ENCODE measurements at places on chromosomes 7 and 10.

DNA sequence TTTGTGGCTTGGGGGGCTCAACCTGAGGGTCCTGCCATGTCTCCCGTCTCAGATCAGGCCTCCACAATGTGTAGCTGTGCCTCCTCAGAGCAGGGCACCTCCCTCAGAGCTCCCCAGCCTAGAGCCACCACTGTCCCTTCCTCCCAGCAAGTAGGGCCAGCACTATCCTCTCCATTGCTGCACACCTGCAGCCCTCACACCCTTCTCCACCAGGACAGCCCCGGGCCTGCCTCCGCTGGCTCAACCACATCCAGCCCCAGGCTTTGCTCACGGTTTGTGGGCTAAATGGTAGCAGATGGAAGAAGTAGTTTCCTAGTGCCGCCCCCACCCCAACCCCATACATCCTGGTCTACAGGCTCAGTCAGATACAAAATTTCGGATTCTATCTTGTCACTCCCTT lies 10.1 kb downstream of the NFKB2 start:
- no peak for DNase-seq

DNA sequence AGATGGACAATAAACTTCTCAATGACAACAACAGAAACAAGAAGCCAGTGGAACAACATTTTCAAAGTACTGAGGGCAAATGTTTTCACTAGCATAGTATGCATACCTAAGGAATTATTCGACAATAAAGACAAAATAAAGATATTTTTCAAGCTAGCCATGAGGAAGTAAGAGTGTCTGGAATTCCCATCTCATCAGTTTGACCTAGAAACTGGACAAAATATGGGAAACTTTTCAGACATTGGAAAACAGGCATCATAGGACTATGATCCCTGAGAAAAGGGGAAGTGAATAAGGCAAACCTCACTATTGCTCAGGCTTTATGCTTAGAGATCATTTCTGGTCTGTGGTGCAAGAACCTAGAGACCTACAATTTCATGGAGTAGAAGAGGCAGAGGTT lies 86.3 kb downstream of the OAT start:
- no peak for DNase-seq

DNA sequence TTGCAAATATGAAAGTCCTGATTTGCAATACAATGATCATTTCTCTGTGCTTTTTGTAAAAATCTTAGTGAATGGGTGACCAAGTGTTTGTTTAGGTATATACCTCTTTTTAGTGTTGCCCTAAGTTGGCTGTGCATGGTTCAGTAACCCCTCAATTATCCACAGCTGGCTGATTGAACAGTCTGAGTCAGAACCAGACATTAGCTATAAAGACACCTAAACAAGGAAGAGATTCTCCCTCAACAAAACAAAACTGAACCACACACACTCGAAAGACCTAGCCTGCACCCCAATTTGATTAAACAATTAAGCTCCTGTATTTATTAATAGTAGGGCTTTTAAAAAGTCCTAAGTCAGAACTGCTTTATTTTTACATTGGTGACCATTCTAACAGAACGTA lies 2.8 kb downstream of the RSBN1L start:
- DNase-seq = no peak

DNA sequence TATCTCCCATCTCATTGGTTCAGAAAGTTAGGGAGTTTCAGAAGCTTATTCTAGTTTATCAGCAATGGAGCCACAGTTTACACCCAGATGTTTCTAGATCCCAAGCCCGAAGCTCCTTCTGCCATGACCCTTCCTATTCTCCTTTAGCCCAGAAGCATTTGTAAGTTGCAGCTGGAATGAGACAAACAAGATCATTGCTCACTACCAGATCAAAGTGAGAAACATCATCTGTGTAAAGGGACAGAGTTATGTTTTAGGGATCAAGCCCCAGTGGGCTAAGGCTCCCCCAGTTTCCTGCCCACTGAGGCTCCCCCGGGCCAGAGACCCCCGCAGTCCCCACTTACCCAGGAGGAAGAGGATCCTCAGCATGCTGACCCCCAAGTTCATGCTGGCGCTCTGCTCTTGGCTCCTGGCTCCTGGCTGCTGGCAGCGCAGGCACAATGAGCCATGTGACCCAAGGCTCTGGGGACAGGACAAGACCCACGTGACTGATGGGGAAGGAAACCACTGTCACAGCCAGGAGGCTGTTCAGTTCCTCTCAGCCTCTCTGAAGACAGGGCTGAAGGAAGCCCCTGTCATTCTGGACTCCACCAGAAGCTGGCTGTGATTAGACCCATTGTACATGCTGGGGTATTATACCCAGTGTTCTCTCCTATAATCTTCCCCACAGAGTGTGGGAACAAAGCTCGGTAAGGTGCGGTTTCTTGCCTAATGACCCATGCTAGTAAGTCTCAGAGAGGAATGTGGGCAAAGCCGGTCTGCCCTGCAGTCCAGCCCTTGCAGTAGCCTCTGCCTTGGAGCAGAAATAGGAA lies at the start of gene TMEM273:
Gene TMEM273, minus strand, starts transcription at position 442 of the 812 bp plus-strand sequence. Its CDS starts 55 bp downstream, at position 387.
- DNase-seq = no peak

GRCh38 chr7:107043491-107043890 lies 1.0 kb upstream of the PRKAR2B start:
- no peak for DNase-seq

- no peak for DNase-seq
These were observed 38.8 kb upstream of the SEPTIN7 start for GRCh38 chr7:35761871-35762677.

DNA sequence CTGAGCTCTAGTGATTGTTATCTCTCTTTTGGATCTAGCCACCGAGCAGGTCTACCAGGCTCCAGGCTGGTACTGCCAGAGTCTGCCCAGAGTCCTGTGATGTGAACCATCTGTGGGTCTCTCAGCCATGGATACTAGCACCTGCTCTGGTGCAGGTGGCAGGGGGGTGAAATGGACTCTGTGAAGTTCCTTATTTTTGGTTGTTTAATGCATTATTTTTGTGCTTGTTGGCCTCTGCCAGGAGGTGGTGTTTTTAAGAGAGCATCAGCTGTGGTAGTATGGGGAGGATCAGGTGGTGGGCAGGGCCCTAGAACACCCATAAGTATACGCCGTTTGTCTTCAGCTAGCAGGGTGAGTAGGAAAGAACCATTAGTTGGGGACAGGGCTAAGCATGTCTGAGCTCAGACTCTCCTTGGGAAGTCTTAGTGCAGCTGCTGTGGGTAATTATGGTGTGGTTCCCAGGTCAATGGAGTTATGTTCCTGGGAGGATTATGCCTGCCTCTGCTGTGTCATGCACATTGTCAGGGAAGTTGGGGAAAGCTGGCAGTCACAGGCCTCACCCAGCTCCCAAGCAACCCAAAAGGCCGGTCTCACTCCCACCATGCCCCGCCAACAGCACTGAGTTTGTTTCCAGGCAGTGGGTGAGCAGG lies 81.8 kb downstream of the NPSR1 start:
- no peak for DNase-seq

DNA sequence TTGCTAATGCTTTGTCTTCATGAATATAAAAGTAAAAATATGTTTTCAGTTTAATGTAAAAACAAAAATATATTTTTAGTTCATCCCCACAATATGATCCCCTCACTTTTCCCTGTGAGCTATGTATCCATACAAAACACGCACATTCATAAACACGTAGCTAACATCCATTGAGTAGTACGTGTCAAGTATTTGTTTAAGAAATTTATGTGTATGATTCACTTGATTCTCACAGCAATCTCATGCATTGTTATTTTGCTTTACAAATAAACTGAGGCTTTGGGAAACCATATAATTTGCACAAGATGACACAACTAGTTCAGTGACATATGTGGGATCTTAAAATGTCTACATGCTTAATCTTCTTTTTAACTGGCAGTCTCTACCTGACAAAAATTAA lies 329.6 kb upstream of the SEMA3C start:
- DNase-seq = no peak

DNA sequence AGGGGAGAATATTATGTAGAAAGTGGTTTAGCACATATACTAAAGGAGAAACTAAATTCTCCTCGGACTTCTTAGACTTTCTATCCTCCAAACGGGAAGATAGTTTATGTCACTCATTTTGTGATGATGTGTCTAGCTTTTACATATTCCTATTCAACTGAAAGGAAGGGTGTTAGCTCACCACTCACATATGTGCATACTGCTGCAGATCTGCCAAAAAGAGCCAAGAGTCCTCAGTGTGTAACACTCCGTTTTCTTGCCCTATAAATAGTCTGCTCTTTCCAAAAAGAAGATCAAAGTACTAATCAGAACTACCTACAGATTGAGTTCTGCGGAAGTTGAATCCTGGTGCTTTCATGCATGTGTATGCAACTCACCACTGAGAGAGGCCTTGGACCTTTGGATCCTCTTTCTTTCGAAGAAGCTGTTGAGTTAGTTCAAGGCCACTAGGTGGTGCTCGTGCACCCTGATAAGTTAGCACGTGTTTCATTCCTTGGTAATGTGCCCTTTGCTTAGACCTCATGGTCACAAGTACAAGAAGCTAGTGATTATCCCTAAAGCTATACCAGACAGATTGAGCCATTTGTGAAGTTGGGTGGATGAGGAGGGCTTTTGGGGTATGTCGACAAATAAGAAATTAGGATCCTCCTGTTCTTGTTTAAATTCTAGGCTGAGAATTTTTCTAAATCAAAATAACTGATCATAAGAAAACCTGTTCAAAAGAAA lies 14.1 kb downstream of the YAE1 start:
- peak; percentile 46 for DNase-seq

DNA sequence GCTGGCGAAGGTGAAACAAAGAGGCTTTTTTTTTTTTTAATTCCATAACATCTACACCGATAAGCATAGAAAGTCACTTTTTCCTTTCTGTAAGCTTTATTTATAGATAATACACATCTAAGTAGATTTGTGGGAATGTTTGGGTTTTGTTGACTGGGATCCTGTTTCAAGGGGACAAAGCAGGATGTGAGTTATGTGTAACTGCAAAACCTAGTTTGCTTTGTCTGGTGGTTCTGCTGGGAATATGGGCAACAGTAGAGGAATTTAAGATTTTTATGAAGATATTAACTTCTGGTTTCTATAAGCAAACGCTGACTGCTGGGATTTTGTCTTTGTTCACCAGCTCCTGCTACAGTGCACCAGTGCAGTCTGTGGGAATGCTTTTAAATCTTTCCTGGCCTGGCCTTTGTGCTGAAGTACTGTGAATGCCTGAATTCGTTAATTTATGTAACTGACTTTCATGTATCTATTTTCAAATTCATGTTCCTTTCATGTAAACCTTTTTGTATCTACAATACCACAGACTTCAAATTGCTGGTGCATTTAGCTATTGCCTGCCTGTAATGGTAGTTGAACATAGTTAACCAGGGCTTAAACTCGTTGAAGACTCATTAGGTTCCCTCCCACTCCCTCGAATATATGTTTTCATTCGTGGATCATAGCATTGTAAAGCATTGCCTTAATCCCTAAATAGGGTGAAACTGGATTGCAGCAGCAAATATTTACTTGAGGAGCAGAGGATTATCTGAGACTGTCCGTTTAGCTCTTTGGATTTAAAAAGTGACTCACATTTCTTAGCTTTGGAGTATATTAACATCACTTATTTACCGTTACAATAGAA lies 1.5 kb downstream of the KLHL7 start:
- no peak for DNase-seq

DNA sequence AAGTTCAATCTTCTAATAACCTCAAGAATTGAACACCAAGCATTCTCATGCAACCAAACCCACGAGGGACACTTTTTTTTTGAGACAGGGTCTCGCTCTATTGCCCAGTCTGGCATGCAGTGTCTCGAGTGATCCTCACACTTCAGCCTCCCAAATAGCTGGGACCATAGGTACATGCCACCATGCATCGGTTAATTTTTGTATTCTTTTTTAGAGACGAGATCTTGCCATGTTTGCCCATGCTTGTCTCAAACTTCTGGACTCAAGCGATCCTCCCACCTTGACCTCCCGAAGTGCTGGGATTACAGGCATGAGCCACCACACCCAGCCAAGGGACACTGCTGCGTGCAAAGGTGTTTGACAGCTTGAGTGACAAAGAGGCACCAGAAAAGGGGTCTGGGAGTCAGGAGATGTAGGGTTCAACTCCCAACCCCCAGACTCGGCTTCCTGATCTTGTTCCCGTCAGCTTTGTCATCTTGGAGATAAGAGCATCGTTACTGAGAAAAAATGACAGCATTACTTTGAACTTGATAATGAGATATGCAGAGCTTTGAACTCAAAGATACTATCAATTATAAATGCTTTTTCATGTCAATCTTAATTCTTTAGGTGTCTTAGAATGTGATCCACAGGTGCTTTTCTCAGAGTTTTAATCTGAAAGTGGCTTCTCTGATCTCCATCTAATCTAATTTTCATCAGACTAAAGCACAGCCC lies 1.6 kb upstream of the CYTH3 start:
- no peak for DNase-seq

DNA sequence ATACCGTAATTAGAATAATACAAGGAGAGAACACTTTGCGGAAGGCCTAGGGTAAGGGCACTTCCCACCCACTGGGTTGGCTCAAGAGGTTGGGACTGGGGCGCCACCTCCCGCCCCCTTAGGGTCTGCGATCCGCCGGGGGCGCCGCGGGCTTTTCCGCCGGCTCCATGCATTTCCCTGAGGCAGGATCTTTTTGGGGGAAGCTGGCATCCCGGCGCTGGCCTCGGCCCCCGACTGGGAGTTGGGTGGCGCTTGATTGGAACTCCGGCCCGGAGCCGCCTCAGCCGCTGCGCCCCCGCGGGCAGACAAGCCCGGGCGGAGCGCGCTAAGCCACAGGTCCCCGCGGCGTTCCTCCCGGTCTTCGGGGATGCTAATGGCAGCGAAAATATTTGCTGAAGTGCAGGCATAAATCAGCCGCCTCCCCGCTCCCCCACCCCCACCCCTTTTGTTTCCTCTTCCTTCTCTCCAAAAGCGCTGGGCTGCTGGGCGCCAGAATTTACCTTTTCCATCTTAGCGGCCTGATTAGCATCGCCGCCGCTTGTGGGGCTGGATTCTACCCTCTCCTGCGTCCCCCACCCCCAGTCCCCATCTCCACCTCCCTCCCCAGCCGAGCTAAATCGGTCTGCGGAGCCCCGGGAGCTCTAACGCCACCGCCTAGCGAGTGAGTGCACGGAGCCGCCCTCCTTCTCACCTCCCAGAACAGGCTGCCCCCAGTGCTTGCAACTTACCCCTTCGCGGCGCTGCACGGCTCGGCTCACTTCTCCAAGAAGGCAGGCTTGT lies 5.1 kb downstream of the UNC5B start:
- no peak for DNase-seq

- DNase-seq = no peak
These were observed 48.5 kb downstream of the SMKR1 start for GRCh38 chr7:129550693-129551360.

- peak; percentile 51 for DNase-seq
These were observed 9.0 kb downstream of the MRPL32 start for GRCh38 chr7:42940985-42941847.

- DNase-seq = no peak
These were observed 12.0 kb downstream of the MTG1 start for GRCh38 chr10:133405844-133406527.

DNA sequence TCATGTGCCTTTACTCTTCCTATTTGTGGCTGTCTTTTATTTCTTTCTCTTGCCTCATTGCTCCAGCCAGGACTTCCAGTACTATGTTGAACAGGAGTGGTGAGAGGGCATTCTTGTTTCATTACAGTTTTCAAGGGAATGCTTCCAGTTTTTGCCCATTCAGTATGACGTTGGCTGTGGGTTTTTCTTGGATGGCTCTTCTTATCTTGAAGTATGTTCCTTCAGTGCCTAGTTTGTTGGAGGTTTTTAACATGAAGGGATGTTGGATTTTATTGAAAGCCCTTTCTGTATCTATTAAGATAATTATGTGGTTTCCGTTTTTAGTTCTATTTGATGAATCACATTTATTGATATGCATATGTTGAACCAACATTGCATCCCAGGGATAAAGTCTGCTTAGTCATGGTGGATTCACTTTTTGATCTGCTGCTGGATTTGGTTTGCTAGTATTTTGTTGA lies 96.8 kb downstream of the GLCCI1 start:
- DNase-seq = no peak

- DNase-seq = no peak
These were observed 55.0 kb downstream of the CAV1 start for GRCh38 chr7:116579835-116580234.

All from stimulated activated CD4-positive, alpha-beta T cell treated with anti-CD3 and anti-CD28 coated beads, Interleukin-1b, Interleukin-23, amount 100 ng/mL, for 1 hour (primary cell).